ENCODE measurements at places on chromosomes 3 and 15. TPM values are rescaled to one million over a fixed set of nuclear protein-coding genes. Genes with fewer than 3 reads are reported as not detected.

- no peak for DNase-seq
Observed at GRCh38 chr15:32028921-32029320, 1.4 kb upstream of the CHRNA7 start.

DNA sequence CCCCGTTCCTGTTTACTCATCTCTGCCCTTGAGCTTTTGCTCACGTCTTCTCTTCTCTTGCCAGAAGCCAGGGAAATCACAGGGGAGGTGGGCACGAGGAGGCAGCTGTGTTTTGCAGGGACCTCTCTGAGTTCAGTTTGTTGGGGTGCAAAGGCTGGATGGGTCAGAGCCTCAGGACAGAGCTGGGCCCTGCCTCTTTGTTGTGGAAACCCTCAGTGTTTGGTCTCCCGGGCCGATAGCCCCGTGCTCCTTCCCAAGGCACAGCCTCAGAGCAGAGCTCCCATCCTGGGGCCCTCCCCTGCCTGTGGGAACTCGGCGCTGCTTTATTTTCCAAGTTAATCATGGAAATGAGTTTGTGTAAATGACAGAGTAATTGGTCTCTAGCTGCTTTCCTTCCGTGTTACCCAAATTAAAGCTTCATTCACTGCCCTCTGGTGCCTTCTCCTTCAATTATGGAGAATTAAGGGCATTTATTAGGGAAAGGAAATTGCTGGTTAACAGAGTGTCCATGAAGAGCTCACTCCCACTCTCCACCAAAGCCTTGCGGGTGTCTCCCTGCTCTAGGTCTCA lies 40.9 kb downstream of the BDH1 start:
- no peak for DNase-seq

- no peak for DNase-seq
Observed at GRCh38 chr3:13518516-13518953, 30.4 kb upstream of the FBLN2 start.

- no peak for DNase-seq
Observed at GRCh38 chr3:58063022-58063815, 55.0 kb downstream of the FLNB start.

DNA sequence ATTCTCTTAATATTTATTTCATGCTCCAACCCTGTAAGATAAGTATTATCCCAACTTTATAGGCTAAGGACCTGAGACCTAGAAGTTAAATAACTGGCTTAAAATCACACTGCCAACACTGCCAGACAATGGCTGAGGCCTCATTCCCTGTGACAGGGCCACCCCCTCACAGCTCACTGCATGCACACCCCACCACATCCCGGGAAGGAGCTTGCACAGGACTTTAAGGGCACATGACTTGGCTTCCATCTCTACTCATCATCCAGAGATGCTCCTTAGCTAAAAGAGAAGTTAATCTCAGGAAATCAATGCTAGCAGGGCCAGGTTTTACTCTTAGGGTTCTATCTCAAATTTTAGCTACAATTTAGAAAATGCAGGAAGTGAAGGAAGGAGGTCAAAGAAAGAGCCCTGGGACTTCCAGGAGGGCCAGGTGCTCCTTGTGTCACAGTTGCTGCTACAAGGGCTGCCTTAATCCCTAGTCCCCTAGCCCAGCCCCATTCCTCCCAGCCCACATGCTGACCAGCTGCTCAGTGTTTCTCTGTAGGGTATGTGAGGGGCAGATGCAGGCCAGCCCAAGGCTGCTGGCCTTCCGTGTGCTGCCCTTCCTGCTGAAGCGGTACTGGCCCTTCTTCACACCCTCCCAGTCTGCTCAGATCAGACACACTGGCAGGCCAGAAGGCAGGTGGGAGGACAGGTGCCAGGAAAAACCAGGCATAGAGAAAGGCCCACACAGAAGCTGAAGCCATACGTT lies 53.5 kb downstream of the WWTR1 start:
- DNase-seq, result no peak

DNA sequence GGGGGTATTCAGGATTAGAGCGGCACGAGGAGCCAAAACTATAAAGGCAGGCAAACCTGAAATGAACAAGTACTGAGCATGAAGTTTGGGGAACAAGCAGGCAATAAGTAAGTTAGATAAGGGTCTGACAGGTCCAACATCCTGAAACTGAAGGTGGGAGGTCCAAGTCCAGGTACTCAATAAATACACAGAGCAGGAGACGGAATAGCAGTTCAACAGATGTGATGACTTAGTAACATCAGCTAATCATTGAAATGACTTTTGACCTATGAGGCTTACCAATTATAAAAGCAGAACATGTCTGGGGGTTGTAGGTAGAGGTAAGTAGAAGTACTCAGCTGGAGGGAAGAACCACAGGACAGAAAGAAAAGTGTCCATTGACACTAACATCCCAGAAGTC lies 132.8 kb upstream of the PDZRN3 start:
- DNase-seq, result no peak

GRCh38 chr3:48112813-48113212 lies 75.4 kb downstream of the CDC25A start:
- no peak for DNase-seq

DNA sequence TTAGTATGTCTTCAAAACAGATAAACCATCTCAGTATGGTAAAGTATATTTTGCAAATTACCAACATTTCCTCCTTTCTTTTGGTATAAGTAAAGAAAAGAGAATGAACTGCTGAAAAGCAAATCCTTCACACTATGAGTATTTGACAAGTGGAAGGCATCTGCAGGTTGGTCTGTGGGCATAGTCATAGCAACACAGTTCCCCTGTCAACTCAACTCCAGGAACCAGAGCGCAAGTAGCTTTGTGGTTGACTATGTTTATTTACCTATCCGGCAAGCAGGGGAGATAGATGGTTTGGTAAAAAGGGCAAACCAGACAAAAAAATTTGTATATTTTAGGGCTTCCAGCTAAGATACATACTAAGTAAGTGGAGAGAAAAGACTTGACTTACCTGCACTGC lies 88.3 kb upstream of the PPIB start:
- no peak for DNase-seq

DNA sequence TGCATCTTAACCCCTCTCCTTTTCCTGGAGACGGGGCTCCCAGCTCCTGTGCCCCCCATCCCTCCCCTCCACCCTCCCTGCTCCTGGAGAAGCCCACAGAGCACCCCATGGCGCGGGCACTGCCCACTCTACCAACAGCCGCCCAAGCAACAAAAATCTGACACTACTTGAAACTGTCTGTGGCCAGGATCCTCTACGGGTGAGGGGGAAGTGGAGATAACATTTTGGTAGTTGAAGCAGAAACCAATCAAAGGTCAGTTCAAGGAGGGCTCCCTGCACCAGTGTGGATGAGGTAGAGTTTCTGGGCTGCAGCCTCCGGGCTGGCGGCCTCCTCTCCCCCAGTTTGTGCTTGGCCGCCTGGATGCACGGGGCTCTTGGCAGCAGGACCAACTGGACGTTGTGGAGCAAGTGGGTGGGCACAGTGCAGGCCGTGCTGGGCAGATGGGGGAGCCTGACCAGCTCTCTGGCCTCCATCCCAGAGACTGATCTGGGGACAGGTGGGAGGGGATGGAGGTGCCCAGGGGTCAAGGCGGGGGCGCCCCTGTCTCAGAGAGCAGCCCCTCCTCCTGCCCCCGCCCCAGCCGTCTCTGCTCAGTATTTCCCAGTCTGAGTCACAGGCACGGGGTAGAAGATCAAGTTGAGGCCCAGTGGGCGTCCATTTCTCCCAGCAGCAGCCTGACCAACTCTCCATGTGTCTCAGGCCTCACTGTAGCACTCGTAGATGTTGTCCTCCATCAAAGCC lies 12.8 kb downstream of the H1-8 start:
- no peak for DNase-seq

- no peak for DNase-seq
Observed at GRCh38 chr15:43278869-43279268, 12.1 kb upstream of the TGM5 start.

DNA sequence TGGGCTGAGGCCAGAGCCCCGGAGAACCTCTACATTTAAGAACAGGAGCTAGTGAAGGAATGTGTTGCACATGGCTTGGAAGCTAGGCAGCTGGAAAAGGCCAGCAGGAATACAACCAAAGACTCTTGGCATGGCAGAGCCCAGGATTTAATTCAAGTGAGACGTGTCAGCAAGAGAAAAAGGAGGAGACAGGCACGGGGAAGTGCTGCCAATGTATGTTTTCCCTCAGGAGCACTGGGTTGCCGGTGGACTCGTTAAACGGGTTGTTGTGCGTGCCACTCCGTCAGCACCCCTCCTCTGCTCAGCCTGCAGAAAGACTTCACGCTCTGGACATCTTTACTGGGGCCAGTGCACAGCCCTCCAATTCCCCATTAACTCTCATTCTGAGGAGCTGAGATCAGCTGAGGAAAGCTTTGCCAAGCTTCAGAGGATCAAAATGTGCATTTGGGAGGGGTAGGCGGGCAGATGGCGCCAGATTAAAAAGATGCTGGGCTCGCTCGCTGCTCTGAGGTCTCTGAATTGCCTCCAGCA lies 103.7 kb downstream of the PDZRN3 start:
- no peak for DNase-seq

GRCh38 chr15:80173022-80173759 lies 20.4 kb downstream of the FAH start:
- DNase-seq, result peak; percentile 65

KY gene
- not detected for total RNA-seq

BHLHE40 gene
- 42.9 TPM for total RNA-seq

IGSF11 gene
- total RNA-seq, result 0.13 TPM
